ENCODE measurements at places on chromosomes 7 and 10.

GRCh38 chr10:121404611-121405010 is 193.6 kb downstream of the FGFR2 start:
- DNase-seq: no peak

- DNase-seq: no peak
These were observed 6.6 kb upstream of the PDLIM1 start for GRCh38 chr10:95297402-95297801.

DNA sequence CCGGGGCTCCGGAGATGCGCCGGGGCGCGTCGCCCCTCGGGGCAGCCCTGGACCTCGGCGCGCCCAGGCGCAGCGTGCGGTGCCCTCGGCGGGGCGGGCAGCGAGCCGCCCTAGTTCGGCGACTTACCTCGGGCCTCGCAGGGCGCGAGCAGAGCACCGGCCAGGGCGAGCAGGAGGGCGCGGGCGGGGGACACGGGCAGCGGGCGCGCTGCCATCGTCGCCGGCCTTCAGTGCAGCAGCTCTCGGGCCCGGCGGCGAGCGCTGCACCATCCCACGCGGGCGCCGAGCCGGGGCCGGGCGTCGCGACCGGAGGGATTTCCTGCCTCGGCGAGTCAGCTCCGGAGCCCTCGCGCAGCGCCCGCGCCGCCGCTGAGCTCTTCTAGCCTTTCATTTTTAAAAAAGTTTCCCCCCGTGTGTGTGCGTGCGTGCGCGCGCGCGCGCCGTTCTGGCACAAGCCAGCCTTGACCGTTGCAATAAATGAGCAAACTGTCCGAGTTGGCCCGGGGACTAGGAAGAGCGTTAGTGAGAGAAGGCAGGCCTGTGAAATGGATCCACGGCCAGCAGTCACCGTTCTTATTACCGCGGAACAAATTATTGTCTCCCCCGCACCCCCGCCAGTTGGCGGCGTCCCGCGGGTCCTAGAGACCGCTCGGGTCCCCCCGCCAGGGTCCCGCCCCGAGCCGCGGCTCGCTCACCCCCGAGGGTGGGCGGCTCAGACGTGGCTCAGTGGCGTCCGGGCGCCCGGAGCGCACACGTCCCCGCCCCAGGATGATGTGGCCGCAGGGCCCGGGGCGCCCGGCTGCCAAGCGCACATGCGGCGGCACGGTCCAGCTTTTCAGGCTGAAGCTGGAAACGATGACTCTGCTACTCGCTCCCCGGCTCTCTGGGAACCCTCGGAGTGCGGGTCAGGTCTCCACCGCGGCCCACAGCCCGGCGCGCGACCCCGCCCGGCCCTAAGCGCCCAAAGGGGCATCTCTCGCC is at the start of gene ADAM12:
TSS of gene ADAM12 (minus strand) at position 547 of the 981 bp plus-strand sequence. CDS start at position 215, 332 bp downstream.
- DNase-seq: no peak

DNA sequence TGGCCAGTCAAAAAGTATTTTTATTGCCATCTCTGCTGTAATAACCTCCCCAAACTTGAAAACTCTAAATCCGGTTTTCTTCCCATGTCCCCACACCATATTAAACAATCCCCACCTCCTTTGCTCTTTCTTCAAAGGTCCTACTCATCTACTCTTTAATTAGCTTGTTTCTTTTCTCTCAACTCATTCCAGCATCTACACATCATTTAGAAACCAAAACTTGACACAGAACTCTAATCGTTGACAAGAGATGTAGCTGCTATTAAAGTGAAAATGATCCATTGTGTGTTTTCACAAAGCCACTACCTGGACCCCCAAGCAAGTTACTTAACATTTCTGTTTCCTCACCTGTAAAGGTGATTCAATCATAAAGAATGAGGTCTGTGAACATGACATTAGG is 436.3 kb upstream of the NPVF start:
- no peak for DNase-seq

DNA sequence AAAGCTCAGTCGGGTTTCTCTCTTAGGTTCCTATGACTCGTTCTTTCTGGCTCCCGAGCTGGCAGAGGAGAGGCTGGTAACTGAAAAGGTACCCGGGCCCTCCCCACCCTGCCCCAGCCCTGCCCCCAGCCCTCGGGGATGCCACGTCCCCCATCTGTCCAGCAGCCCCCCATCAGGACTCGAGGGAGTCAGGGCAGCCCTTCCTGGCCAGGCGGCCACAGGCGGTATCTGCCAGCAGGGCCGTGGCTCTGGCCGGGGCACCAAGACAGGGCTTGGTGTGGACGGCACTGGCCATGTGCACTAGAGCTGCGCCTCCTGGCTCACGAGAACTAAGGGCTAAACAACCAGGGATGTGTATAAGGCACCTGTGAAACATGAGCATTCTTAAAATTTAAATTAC is 29.7 kb downstream of the KNDC1 start:
- DNase-seq: no peak

GRCh38 chr10:50604049-50604640 is 19.6 kb downstream of the SGMS1 start:
- DNase-seq: no peak

GRCh38 chr10:127392351-127393235 is 156.5 kb upstream of the NPS start:
- no peak for DNase-seq

DNA sequence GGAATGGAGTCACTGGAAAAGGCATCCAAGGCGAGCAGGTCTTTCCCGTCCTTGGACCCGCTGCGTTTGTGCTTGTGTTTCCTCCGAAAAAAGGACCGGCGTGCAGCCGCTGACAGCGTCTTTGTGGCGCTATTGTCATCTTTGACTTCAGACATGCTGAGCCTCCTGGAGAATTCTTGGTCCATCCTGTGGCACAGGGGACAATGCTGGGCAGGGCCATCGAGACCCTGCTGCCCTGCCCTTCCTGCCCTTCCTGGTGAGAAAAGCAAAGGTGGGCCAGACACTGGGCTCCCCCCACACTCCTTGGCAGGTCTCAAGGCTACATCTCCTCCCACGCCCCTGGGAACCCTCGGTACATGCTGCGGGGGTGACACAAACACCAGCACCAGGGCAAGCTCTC is 120.9 kb downstream of the DLG5 start:
- DNase-seq: no peak

All from stimulated activated CD8-positive, alpha-beta memory T cell treated with anti-CD3 and anti-CD28 coated beads, Interleukin-7, amount 100 ng/mL, for 24 hours (primary cell).